ENCODE measurements at places on chromosomes 7 and 10.

- no peak for DNase-seq
Measured at GRCh38 chr10:60358282-60358681, 31.4 kb downstream of the ANK3 start.

GRCh38 chr10:77087366-77087765, 550.2 kb downstream of the KCNMA1 start:
- peak; percentile 33 for DNase-seq

GRCh38 chr7:44346063-44346462, 20.7 kb upstream of the CAMK2B start:
- DNase-seq = no peak

GRCh38 chr7:69947998-69948397, 349.7 kb downstream of the AUTS2 start:
- no peak for DNase-seq

- peak; percentile 88 for DNase-seq
Measured at GRCh38 chr7:92714767-92715166, 121.6 kb downstream of the CDK6 start.

- no peak for DNase-seq
Measured at GRCh38 chr10:69679736-69680135, 49.7 kb downstream of the FAM241B start.

DNA sequence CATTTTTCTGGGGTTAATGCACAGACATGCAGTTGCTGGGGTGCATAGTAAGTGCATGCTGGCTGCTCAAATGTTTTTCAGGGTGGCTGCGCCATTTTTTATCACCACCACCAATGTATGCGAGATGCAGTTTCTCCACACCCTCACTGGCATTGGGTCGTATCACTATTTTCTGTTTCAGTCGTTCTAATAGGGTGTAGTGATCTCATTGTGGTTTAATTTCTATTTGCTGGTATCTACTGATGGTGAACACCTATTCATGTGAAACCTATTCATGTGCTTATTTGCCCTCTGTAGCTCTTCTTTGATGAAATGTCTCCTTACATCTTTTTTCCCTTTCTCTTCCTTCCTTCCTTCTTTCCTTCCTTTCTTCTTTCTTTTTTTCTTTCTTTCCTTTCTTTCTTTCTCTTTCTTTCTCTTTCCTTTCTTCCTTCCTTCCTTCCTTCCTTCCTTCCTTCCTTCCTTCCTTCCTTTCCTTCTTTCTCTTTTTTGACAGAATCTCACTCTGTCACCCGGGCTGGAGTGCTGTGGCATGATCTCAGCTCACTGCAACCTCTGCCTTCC, 84.3 kb downstream of the ELFN1 start:
- DNase-seq = no peak

GRCh38 chr7:75738604-75738974, at the start of gene HIP1:
Gene HIP1 (minus strand): TSS chr7:75738941. CDS start chr7:75738920, 21 bp downstream.
- no peak for DNase-seq

- DNase-seq = no peak
Measured at GRCh38 chr10:48493083-48493871, 111.6 kb downstream of the ARHGAP22 start.

- DNase-seq = peak; percentile 86
Measured at GRCh38 chr10:93376372-93377293, 105.5 kb downstream of the MYOF start.

DNA sequence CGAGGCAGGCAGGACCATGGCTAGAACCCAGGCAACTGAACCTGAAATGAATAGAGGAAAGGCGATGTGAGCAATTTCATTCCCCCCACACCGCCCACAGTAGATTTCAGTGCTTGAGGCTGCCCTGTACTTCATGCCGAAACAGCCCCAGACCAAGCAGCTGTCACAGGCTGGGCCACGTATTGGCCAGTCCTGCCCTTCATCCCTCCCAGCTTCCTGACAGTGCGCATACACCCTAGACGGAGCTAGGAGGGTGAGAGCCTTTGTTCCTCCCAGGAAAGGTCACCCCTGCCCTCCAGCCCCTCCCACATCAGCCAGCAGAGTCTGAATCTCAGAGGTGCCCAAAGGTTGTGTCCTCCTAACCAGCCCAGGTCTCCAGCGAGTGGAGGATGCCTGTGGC, 98.8 kb downstream of the ZMIZ1 start:
- DNase-seq = no peak

DNA sequence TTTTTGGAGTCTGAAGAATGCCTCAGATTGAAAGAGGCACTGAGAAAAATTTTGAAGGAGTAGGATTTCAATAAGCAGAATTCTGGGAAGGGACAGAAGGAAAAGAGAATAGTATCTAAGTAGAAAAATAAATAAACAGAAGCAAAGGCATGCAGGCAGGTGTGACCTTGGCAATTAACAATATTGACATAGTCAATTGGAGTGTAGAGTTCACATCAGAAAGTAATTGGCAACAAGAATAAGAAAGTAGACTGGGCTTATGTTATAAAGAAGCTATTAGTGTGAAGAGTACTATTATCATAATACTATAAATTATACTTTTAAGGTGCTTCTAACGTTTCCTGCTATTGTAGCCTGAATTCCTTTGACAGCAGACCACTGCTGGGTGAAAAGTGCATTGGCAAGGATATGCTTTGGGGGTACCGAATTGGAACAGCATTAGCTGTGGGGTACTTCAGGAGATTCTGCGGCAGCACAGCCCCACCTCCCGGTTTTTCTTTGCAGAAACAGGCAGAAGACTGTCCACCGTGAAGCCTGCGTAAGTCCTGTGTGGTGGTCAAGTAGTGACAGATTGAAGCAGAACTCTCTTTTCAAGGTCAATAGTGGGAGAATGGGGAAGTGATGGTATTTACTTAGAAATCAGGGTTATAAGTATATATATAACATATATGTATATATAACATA, 357.0 kb downstream of the THSD7A start:
- peak; percentile 14 for DNase-seq

GRCh38 chr7:155306673-155307470, 9.2 kb downstream of the INSIG1 start:
- peak; percentile 64 for DNase-seq

DNA sequence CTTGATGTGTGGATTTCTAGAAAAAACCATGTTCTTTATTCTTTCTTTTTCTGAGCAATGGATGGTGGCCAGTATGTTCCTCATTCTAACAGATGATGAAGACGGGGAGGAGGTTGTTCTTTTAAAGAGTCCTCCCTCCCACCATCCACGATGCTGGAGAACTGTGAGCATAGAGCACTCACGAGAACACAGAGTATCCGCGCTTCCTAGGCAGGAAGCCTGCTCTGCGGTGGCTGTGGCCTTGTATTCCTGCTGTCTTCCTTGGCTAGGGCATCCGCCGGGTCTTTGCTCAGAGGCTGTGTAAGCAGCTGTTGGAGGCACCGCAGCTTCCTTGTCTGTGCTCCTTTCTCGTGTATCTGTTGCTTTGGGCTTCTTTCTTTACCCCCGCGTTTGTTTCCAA, 214.2 kb downstream of the CCDC3 start:
- no peak for DNase-seq

DNA sequence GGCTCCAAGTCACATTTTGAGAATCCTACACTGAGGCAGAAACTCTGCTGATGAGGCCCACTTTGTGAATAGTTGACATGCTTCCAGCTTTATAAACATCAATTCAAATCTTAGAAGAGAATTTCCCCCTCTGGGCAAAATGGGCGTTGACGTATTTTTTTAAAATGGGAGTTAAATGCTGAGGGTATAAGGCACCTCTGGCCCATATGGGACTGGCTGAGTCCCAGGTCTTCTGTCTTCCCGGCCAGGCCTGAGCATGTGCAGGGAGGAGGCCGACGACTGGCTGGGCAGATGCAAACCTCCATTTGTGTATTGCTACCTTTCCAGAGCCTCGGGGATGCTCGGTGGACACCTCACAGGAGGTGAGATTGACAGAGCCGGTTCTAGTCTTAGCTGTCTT, 37.7 kb downstream of the BUB3 start:
- no peak for DNase-seq

GRCh38 chr10:75606203-75606779, 174.9 kb downstream of the LRMDA start:
- DNase-seq = peak; percentile 82

GRCh38 chr10:60728056-60728455, 50.2 kb upstream of the CDK1 start:
- no peak for DNase-seq

DNA sequence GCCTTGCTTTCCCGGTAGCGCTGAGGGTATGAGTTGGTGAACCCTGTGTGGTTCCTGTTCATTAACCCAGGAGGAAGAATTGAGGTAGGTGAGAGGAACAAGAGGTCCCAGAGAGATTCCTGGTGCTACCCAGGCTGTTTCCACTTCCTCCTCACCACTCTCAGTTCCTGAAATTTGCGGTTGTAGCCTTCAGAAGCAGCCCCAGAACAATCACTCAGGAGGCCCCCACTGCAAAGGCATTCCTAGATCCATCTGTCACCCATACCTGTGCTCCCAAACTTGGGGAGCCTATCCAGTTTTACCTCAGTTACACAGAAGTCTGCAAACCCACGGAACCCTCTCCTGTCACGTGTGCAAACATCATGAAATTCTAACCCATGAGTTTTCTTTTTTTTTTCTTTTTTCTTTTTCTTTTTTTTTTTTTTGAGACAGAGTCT, 9.0 kb upstream of the PIP4K2A start:
- DNase-seq = no peak

- peak; percentile 98 for DNase-seq
Measured at GRCh38 chr7:46764100-46764936, 817.6 kb downstream of the TNS3 start.

DNA sequence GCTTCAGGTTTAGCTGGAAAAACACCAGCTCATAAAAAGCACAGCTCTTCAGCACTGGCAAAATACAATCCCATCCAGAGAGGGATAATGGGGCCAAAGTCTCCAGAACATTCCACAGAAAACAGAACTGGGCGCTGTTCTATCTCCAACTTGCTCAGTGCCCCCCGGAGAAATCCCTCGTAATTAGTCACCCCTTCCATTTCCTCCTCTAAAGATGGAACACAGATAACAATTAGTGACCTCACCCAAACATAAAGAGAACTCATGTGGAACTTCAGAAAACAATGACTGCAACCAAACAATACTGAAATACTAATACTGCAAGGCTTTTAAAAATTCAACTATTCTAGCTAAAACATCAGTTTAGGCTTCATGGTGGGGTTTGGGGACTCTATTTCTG, 46.3 kb downstream of the KIAA1549 start:
- peak; percentile 74 for DNase-seq

DNA sequence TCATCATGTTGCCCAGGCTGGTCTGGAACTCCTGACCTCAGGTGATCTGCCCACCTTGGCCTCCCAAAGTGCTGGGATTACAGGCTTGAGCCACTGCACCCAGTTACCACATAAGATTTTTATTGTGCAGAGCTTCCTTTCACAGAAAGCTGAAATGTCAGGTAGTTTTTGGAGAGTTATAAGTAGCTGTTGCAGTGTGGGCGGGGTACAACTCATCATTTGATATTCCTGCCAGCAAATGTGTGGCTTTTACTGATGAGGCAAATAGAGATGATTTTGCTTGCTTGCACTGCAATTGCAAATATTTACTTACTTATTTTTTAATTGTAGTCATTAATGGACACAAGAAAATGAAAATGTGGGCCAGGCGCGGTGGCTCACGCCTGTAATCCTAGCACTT, 32.4 kb downstream of the NKX2-3 start:
- DNase-seq = no peak

- peak; percentile 96 for DNase-seq
Measured at GRCh38 chr10:27192284-27192683, 37.1 kb downstream of the MASTL start.

DNA sequence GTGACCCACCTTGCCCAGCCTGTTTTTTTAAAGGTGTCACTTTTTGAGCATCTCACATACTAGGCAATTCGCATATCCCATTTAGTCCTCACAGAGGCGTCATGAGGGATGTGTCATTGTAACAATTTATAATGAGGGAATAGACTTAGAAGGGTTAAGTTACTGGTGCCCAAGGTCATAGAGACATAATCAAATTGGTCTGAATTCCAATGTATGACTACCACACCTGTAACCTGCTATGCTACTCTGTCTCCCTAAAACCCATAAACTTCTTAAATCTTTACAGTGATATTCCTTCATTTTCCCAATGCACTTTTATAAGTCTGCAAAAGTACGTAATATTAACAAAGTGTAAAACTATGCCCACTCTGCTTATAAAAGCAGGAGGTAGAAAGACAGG, 7.1 kb downstream of the ZMYND11 start:
- peak; percentile 14 for DNase-seq

DNA sequence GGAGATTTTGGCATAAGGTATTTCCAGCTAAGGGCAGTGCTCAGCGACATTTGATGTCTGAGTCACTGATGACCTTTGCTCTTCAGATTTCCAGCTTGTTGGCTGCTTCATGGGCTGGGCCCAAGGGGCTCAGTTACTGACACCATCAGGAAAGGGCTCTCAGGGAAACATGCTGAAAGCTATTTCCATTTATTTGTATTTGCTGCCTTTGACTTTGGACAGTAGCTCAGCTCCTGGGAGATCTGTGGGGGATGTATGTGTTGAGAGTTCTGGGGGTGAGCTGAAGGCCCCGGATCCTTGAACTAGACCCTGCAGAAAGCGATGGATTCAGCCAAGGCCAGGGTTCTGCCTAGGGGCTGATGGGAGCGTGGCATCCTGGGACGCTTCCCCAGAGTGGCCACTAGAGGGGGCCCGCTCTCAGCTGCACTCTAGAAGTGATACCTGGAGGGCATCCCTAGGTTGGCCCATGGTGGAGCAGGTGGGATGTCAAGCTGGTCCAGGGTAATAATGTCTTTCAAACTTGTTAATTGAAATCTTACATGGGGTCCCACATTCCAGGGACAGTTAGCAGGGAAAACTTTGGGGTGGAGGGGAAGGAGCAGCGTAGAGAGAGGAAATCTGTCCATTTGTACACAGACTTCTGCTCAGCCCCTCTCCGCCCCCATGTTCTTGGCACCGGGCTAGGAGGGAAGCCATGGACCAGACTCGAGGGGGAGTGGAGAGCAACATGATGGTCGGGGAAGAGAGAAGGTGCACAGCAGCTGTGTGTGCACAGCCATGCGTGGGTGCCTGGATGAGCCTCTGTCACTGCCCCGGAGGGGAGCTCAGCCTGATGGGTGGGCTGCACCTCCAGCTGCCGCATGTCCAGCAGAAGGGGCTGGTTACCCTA, 3.0 kb upstream of the BTBD16 start:
- no peak for DNase-seq

DNA sequence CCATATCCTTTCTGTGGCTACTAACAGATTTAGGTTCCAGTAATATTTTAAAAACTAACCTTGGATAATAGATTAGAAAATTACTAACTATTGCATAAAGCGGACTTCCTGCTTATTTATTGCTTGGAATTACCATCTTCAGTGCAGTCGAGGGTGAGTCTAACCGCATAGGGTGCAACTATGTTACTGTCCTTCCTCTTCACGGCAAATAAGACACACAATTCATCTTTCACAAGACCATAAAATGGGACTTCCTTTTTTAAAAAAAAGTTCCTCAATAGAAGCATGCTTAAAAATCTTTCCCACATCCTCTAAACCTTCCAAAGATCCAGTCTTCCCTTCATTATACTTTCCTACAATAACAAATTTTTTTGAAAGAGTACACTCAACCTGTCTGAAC, 2.1 kb downstream of the SLC25A40 start:
- no peak for DNase-seq

Data from renal cortical epithelial cell (primary cell).